ENCODE measurements at places on chromosomes 4 and X.

GRCh38 chrX:107747596-107748161, 27.9 kb downstream of the TSC22D3 start:
- DNase-seq, result no peak

GRCh38 chr4:96044971-96045370, 205.1 kb downstream of the PDHA2 start:
- no peak for DNase-seq

DNA sequence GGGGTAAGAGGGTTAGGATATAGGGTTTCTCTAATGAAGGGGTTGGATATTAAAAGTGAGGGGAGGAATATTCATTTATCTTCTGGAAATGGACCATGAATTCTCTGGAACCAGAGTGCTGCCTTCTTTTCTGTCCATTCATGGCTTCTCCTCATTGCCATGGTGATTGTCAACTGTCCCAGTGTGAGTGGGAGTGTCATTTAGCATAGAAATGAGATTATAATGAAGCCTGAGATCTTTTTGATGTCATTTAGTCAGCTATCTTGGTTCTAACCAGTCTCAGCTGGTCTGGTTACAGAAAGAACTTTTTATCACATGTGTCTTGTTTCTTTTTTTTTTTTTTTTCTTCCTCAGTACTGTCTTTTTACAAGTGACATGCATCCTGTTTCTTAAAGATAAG, 497.3 kb upstream of the PITX2 start:
- DNase-seq, result no peak

GRCh38 chrX:106933538-106933961, 13.3 kb downstream of the CLDN2 start:
- DNase-seq, result peak; percentile 47

DNA sequence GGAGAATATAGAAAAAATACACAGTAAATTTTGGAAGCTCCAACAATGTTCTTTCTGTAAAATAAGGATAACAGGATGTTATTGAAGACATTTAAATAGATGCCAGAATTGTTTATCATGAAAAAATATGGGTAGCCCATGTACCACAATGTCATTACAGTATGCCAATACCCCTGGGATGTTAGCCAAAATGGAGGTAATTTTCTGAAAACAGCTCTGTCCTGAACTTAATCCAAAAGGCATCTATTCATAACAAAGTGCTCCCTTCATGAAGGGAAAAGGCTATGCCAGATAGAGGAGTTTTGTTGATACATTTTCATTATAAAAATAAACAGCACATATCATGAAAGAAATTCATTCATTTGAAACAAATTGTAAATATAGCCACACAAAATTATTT, 1902.6 kb upstream of the AGA start:
- DNase-seq, result no peak
